Osteoblast (primary cell): ENCODE measurements at places on chromosomes 7 and 10. TPM values are rescaled to one million over a fixed set of nuclear protein-coding genes. Genes with fewer than 3 reads are reported as not detected.

Gene FGFR2
- total RNA-seq, result 9.7 and 13.8 TPM in 2 replicates

Gene UCMA
- total RNA-seq, result not detected in 2 replicates

Gene FEZF1
- not detected in 2 replicates for total RNA-seq

Gene MSMB
- not detected in 2 replicates for total RNA-seq

Gene OPN1SW
- not detected in 2 replicates for total RNA-seq

Gene TBL2
- total RNA-seq, result 56.1 and 66.6 TPM in 2 replicates

Gene IL15RA
- 1.1 and 1.2 TPM in 2 replicates for total RNA-seq

Gene EGFR
- total RNA-seq, result 104 and 110 TPM in 2 replicates

Gene ATRNL1
- 1.2 and 1.4 TPM in 2 replicates for total RNA-seq

Gene FAM131B
- total RNA-seq, result 1.2 and 1.4 TPM in 2 replicates

Gene SLIT1
- total RNA-seq, result under 0.01 TPM in 1 of 2 replicates, not detected in the other

Gene VSTM4
- total RNA-seq, result 10.1 and 14.1 TPM in 2 replicates

Gene ADIRF
- 11.9 and 18.3 TPM in 2 replicates for total RNA-seq

Gene IDI2
- total RNA-seq, result not detected in 2 replicates

Gene C7orf57
- total RNA-seq, result under 0.01 TPM in 2 replicates

Gene GIMAP5
- not detected in 2 replicates for total RNA-seq

Gene FRMD4A
- 41.3 and 42.4 TPM in 2 replicates for total RNA-seq

Gene PROSER2
- total RNA-seq, result 4.4 and 6.9 TPM in 2 replicates

Gene CTNNA3
- not detected in 2 replicates for total RNA-seq

Gene KNDC1
- total RNA-seq, result under 0.01 TPM in 1 of 2 replicates, not detected in the other

Gene GATA3
- total RNA-seq, result not detected in 2 replicates

Gene HOXA4
- 0.72 and 1.2 TPM in 2 replicates for total RNA-seq

Gene CLCN1
- under 0.01 TPM in 2 replicates for total RNA-seq

Gene ITIH5
- total RNA-seq, result 0.88 and 2.2 TPM in 2 replicates

Gene AGR2
- total RNA-seq, result not detected in 2 replicates

Gene CRYGN
- 0.59 and 0.72 TPM in 2 replicates for total RNA-seq

Gene SCIN
- 4.7 TPM in 2 replicates for total RNA-seq

Gene AKR1C2
- total RNA-seq, result 38.6 and 46.0 TPM in 2 replicates

Gene OR2A5
- not detected in 2 replicates for total RNA-seq

Gene RAPGEF5
- 1.1 and 1.5 TPM in 2 replicates for total RNA-seq

Gene FZD8
- total RNA-seq, result 15.2 and 21.8 TPM in 2 replicates

Gene TMEM184A
- under 0.01 TPM in 2 replicates for total RNA-seq

Gene CTAGE4
- total RNA-seq, result 0.36 and 2.4 TPM in 2 replicates

Gene SAP25
- total RNA-seq, result not detected in 2 replicates

Gene EBLN1
- not detected in 2 replicates for total RNA-seq

Gene PCGF5
- total RNA-seq, result 84.9 and 99.2 TPM in 2 replicates

Gene NPFFR1
- total RNA-seq, result not detected in 2 replicates

Gene LRRC61
- 1.8 and 4.0 TPM in 2 replicates for total RNA-seq

Gene NXPH1
- not detected in 2 replicates for total RNA-seq

Gene TMEM140
- total RNA-seq, result 13.8 and 14.1 TPM in 2 replicates

Gene CLDN4
- 0.36 and 0.59 TPM in 2 replicates for total RNA-seq

Gene WASHC2C
- 69.5 and 88.7 TPM in 2 replicates for total RNA-seq

Gene SPOCK2
- 0.36 and 0.59 TPM in 2 replicates for total RNA-seq
